Dermis lymphatic vessel endothelial cell (primary cell): ENCODE measurements at places on chromosomes 4 and X. TPM values are rescaled to one million over a fixed set of nuclear protein-coding genes. Genes with fewer than 3 reads are reported as not detected.

PLCXD1 gene
- total RNA-seq: 7.3 and 8.6 TPM in 2 replicates

NDUFC1 gene
- total RNA-seq: 43.6 and 47.2 TPM in 2 replicates

GABRG1 gene
- not detected in 2 replicates for total RNA-seq

SSX4 gene
- not detected in 2 replicates for total RNA-seq

SUPT20HL2 gene
- not detected in 2 replicates for total RNA-seq

PNMA6A gene
- total RNA-seq: 0.43 and 0.98 TPM in 2 replicates

NPFFR2 gene
- total RNA-seq: not detected in 2 replicates

CLIC2 gene
- total RNA-seq: 11.3 and 27.2 TPM in 2 replicates

TMEM184C gene
- 32.1 and 36.5 TPM in 2 replicates for total RNA-seq

ARMCX1 gene
- total RNA-seq: 53.1 and 75.8 TPM in 2 replicates

TENM3 gene
- total RNA-seq: 26.2 and 46.1 TPM in 2 replicates
